Vagina (tissue), 2 donors: ENCODE measurements at places on chromosomes 4 and X.

- H3K4me1 ChIP-seq: no peaks in the 10 kb centered on the region
- no peaks in the 10 kb centered on the region for H3K36me3 ChIP-seq
- H3K4me3 ChIP-seq: no peak overlapping the region
These were observed 1109.3 kb upstream of the LCORL start for GRCh38 chr4:19130866-19131265.

DNA sequence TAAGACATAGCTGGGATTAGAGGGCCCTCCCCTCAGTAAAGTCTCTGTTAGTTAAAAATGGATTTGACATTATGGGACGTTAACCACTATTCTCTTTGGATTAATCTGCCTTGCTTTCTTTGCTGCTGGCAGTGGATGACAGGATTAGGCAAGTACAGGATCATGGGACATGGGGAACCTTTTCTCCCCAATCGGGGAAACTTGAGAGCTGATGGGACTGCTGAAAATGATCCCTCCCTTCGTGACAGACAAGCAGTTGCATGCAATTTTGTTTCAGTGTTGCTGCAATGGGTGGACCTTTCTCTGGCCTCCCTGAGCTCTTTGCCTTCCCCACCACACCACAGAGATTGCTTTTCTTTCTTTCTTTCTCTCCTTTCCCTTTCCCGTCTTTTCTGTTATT is 120.2 kb upstream of the BANK1 start:
- DNase-seq: no peak
- no peaks in the 10 kb centered on the region for H3K36me3 ChIP-seq
- H3K27me3 ChIP-seq: no peaks in the 10 kb centered on the region
- H3K4me1 ChIP-seq: no peaks in the 10 kb centered on the region
- no peak overlapping the region for H3K27ac ChIP-seq

DNA sequence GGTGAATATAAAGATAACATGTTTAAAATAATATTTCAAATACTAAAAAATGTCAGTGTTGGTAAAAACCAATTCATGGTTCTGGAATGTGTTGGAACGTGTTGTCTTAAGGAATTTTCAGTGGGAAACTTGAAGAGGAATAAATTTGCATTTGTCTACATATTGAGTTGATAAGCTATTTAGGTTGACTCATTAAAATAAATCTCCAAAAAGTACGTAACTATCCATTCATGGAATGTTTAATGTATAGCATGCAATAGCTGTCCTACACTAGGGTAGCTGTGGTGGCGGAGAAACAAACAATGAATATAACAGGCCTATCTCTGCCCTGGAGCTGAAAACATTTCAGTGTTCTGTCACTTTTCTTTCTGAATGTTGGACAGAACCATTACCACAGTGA is 20.3 kb downstream of the SHISA3 start:
- H3K27me3 ChIP-seq: no peaks in the 10 kb centered on the region
- H3K27ac ChIP-seq: no peak overlapping the region
- no peaks in the 10 kb centered on the region for H3K36me3 ChIP-seq
- no peaks in the 10 kb centered on the region for H3K4me1 ChIP-seq

- H3K36me3 ChIP-seq: no peaks in the 10 kb centered on the region
- no peak for DNase-seq
- H3K4me1 ChIP-seq: peaks cover 7% of the 10 kb centered on the region
- no peaks in the 10 kb centered on the region for H3K27me3 ChIP-seq
- no peak overlapping the region for H3K27ac ChIP-seq
These were observed 29.9 kb downstream of the TKTL1 start for GRCh38 chrX:154325541-154325940.

DNA sequence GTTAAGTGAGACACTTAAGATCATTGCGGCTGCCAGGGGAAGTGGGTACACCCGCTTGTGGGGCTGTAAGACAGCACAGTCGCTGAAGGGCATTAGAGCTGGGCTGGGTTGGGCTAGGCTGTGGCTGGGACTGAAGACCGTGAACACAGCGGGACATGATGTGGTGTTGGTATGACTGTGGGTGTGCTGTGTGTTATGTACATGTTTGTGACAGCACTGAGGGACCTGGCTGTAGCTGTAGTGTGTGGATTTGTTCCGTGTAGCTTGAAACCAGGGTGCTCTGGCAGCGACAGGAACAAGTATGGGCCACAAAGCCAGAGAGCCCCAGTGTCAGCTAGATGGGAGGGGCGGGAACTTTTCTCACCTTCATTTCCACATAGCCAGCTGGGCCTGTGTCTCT is 82.1 kb downstream of the NHSL2 start:
- H3K36me3 ChIP-seq: no peaks in the 10 kb centered on the region
- H3K4me3 ChIP-seq: no peak overlapping the region
- no peak overlapping the region for H3K27ac ChIP-seq
- no peaks in the 10 kb centered on the region for H3K27me3 ChIP-seq

GRCh38 chr4:76301068-76301774 is 5.3 kb upstream of the STBD1 start:
- no peaks in the 10 kb centered on the region for H3K36me3 ChIP-seq
- peaks cover 31% of the 10 kb centered on the region for H3K4me1 ChIP-seq
- H3K4me3 ChIP-seq: no peak overlapping the region
- peak overlapping the region; percentile 39 for H3K27ac ChIP-seq
- no peak for DNase-seq

DNA sequence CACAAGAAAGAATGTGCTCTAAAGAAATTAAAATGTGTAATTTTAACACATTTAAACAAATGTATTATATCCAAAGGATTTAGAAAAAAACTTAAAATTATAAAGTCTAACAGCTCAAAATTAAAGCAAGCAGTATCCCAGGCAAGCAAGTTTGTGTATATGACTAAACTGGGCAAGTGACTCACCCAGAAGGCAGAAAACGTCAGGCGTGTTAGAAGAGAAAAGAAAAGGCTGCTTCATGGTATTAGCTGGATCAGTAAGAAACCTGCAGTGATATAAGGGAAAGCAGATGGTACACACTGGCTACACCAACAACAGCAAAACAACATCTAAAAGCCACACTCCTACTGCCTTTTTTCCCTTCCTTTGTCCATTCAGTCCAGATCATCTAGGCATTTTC is 250.6 kb upstream of the NDST3 start:
- H3K4me1 ChIP-seq: no peaks in the 10 kb centered on the region
- no peaks in the 10 kb centered on the region for H3K27me3 ChIP-seq
- H3K4me3 ChIP-seq: no peak overlapping the region
- DNase-seq: no peak

DNA sequence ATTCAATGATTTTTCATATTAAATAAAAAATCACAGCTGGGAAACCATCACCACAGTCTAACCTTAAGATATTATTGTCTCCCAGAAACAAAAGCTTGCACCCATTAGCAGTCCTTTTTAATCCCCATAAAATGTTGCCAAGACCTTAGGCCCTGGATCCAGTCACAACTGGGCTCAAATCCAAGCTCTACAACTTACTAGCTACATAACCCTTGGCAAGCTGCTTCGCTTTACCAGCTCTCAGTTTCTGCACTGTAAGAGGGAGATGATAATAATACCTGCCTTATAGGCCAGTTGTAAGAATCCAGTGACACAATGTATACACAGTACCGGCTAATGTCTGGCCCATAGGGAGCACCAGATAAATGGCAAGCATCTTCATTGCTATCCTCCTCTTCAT is 400.9 kb upstream of the FGF13 start:
- H3K27me3 ChIP-seq: no peaks in the 10 kb centered on the region
- no peaks in the 10 kb centered on the region for H3K36me3 ChIP-seq
- H3K4me1 ChIP-seq: no peaks in the 10 kb centered on the region

DNA sequence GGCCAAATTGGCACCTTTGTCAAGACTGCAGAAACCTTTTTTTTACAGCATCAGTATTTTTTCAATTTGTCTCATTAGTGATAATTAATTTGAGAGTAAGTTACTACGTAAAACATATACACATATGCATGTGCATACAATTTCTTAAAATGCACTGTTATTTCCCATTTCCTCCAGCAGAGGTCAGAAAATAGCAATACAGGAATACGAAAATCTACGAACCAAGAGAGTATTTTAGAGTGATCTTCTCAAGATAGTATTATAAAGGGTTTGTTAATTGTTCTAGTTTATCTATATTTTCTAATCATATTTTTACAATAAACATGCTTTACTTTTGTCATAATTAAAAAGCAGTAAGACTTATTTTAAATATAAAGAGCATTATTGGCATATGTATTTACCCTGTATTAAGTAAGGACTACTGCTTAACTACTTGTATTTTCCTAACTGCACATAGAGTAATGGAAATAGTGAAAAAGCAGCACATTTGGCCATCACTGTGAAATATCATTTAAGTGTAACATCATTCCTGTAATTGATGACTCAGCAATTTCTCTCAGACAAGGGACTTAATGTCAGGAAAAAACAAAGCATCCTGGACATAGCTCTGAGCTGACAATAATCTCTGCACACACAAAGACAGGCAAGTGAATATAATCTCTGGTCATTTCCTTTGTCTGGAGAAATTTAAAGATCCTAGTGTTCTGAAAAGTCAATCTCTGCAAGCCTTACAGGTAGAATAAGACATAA is 45.6 kb downstream of the MAOB start:
- no peak for DNase-seq
- no peak overlapping the region for H3K27ac ChIP-seq
- H3K27me3 ChIP-seq: peaks cover 3% of the 10 kb centered on the region
- H3K36me3 ChIP-seq: no peaks in the 10 kb centered on the region

DNA sequence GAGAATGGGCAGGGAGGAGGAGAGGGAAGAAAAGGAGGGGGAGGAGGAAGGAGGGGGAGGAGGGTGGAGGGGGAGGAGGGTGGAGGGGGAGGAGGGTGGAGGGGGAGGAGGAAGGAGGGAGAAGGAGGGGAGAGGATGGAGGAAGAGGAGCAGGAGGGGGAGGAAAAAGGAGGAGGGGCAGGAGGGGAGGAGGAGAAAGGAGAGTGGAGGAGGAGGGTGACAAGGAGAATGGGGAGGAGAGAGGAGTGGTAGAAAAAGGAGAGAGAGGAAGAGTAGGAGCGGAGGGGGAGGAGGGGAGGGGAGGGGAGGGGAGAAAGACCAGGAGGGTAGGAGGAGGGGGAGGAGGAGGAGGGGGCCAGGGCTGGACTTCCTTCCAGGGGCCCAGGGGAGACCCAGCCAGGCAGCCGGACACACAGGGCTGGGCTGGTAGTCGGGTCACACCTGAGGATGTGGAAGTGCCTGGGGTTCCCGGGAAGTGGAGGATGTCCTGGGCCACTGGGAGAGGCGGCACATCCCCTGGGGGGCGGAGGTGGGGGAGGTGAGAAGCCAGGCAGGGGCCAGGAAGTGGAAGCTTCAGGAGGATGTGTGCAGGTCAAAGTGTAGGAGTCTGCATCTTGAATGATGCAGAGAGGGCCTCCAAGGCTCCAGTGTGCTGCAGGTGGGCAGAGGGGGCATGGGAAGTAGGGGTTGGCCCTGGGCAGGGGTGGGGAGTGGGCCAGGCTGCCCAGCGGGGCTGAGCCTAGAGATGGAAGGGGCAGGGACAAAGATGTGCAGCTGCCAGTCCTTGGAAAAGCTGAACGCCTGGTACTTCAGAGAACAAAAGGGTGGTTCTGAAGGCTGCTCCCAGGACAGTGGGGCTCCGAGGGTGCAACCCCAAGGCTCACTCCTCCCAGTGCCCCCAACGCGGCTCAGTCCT is 18.8 kb downstream of the IL3RA start:
- no peaks in the 10 kb centered on the region for H3K4me1 ChIP-seq
- no peaks in the 10 kb centered on the region for H3K27me3 ChIP-seq
- H3K36me3 ChIP-seq: no peaks in the 10 kb centered on the region
- no peak for DNase-seq

DNA sequence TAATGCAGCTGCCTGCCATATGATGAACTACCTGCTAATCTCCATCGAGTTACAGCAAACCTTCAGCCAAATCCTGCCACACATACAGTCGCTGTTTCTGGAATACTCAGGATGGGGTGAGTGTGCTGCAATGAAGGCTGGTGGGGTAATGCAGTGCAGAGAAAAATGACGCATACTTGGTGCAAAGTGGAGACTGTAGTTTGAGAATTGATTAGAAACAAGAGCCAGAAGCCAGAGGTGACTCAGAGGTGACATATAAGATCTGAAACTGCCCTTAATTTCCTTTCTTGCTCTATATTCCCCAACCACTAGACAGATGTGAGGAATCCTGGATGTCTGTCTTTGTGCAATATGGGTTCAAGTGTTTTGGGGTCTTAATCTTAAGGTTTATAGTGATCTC is 22.0 kb downstream of the C4orf54 start:
- DNase-seq: no peak
- no peak overlapping the region for H3K27ac ChIP-seq
- H3K27me3 ChIP-seq: no peaks in the 10 kb centered on the region
- H3K4me1 ChIP-seq: no peaks in the 10 kb centered on the region

GRCh38 chrX:100698551-100698950 is 33.4 kb downstream of the SYTL4 start:
- H3K27ac ChIP-seq: no peak overlapping the region
- no peak overlapping the region for H3K4me3 ChIP-seq
- no peaks in the 10 kb centered on the region for H3K27me3 ChIP-seq
- no peak for DNase-seq
- no peaks in the 10 kb centered on the region for H3K4me1 ChIP-seq

DNA sequence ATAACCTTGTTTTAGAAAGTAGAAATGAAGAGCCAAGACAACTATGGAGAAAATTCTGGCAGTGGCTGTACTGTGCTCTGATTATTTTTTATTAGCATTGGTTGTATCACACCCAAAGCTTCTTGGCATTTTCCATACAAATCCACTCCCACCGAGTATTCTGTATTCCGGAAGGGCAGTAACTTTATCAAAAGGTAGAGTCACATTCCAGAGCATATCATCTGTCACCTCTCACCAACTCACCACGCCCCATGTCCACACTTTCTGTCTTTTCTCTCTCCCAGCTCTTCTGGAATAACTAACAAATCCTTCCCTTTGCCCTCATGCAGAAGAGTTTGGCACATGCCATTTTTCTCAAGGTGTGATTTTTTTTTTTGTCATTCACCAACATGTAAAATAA is 52.7 kb downstream of the CORIN start:
- H3K36me3 ChIP-seq: no peaks in the 10 kb centered on the region
- no peak overlapping the region for H3K27ac ChIP-seq
- no peak overlapping the region for H3K4me3 ChIP-seq
- no peaks in the 10 kb centered on the region for H3K27me3 ChIP-seq
- no peaks in the 10 kb centered on the region for H3K4me1 ChIP-seq
- DNase-seq: no peak

- no peak overlapping the region for H3K4me3 ChIP-seq
- H3K4me1 ChIP-seq: no peaks in the 10 kb centered on the region
- H3K36me3 ChIP-seq: no peaks in the 10 kb centered on the region
- no peaks in the 10 kb centered on the region for H3K27me3 ChIP-seq
These were observed 18.0 kb downstream of the CMC4 start for GRCh38 chrX:155052738-155053498.

GRCh38 chrX:131923614-131924250 is 99.4 kb upstream of the STK26 start:
- H3K4me3 ChIP-seq: no peak overlapping the region
- H3K27me3 ChIP-seq: no peaks in the 10 kb centered on the region
- H3K4me1 ChIP-seq: no peaks in the 10 kb centered on the region
- no peak overlapping the region for H3K27ac ChIP-seq
- DNase-seq: no peak
- H3K36me3 ChIP-seq: no peaks in the 10 kb centered on the region

GRCh38 chr4:168882650-168883233 is 127.3 kb downstream of the CBR4 start:
- DNase-seq: no peak
- H3K36me3 ChIP-seq: peaks cover 19% of the 10 kb centered on the region
- H3K27me3 ChIP-seq: no peaks in the 10 kb centered on the region
- H3K4me3 ChIP-seq: no peak overlapping the region

GRCh38 chr4:3415471-3416141 is 26.2 kb upstream of the HGFAC start:
- no peak overlapping the region for H3K4me3 ChIP-seq
- DNase-seq: no peak
- no peaks in the 10 kb centered on the region for H3K4me1 ChIP-seq
- peaks cover 34% of the 10 kb centered on the region for H3K36me3 ChIP-seq
- no peaks in the 10 kb centered on the region for H3K27me3 ChIP-seq
- no peak overlapping the region for H3K27ac ChIP-seq

- H3K27me3 ChIP-seq: no peaks in the 10 kb centered on the region
- H3K36me3 ChIP-seq: no peaks in the 10 kb centered on the region
- no peak overlapping the region for H3K4me3 ChIP-seq
These were observed 48.9 kb downstream of the FNIP2 start for GRCh38 chr4:158817562-158818296.
